ENCODE measurements at places on chromosomes 16 and 17.

- DNase-seq: no peak
Measured at GRCh38 chr17:80890196-80890920, 101.3 kb upstream of the CHMP6 start.

DNA sequence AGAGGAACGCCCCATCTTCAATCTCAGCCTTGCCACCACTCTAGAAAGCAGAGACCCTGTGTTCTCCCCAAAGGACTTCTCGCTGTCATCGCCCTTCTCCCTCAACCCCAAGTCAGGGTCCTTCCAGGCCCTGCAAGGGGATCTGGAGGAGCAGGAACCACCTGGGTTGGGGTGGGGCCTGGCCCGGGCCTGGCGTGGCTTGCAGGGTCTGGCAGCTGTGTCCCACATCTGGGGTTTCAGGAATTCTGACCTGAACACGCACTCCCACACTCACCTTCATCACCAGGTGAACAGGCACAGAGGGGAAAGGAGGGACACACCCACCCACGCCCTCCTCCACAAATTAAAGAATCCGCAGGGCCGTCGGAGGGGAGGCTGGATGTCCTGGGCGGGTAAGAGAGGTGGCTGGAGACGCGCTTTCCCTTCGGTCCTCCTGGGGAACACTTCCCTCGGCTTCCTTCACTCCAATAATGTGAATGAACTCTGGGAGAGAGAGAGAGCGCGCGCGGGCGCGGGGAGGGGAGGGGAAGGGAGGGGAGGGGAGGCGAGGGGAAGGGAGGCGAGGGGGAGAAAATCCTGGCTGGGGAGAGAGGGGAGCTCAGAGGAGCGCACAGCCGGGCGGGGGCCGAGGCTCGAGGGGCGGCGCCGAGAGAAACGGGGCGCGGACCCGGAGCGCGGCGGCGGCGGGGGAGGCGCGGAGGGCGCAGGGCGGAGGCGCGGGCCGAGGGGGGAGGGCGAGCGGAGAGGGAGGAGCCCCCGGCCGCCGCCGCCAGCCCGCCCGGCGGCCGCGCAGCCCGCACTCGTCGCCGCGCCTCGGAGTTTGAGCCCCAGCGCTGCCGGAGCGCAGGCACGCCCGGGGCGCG is at the start of gene CACNG4:
Gene CACNG4, plus strand, starts transcription at position 799 of the 863 bp plus-strand sequence. CDS start 205 bp downstream, outside the sequence.
- no peak for DNase-seq

DNA sequence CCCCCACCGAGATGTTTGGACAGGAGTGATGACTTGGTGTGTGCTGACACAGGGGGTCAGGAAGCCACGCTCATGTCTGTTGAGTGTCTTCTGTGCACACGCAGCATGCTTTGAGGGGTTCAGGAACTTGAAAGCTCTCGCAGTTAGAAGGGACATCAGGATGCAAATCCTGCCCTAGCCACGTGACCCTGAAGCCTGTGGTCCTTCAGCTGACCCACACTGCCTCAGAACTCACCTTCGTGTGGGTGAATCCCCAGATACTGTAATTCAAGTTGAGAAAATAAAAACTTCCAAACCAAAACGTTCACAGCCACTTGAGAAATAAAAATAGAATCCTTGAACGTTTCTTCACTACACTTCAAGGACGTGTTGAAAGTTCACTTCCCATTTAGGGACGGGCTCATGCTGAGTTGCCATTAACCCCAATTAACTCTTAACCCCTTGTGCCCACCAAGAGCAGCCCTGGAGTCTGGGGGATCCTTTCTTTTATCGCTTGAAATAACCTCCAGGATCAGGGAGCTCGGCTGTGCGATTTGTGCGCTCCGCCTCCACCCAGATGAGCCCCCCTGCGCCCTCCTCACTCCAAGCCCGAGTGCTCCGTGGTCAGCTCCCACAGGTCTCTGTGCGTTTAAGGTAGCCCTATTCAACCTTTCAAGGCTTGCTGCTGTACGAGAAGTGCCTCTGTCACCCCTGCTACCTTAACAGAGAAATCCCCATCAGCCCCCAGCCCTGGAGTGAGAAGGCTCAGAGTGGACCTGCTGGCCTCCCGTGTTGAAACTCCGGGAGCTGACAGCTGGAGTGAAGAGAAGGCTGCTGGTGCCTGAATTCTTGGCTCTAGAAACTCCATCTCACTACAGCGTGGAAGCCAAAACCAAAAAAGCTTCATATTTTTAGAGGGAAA is 36.2 kb upstream of the NAT9 start:
- DNase-seq: no peak

DNA sequence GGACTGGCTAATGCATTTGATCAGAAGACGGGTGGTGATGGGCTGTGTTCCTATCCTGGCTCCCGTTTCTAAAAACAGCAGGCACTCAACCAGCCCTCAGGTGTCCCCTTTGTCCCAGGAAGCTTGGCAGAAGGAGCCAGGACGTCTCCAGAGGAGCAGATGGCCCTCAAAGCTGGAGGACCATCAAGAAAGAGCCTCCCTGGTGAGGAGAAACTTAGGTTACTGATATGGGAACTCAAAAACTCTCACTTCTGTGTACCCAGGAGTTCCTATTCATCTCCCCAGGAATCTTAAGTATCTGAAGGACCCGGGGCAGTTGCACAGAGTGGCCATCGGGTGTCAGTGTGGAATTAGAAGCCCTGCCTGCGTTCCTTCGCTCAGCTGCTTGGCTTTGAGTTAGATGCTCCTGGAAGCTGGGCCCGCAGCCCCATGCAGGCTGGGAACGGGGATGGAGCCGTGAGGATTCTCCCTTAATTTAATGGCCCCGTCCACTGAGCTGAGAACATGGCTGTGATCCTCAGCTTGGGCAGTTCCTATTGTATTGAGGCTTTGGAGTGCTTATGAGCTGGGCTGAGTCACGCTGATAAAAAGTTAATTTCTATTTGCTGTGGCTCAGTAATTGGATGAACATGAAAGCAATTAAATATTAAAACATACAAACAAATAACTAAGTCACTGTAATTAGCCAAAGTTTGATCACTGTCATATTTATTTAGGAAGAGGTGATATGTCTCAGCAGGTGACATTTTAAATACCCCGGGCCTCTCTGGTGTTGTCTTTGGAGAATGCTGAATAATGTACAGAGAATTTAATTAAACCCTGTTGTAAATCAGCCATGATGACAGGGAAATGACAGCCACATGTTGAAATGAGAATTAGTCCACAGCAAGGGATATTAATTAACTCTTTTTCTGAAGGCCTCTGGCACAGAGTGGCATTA is 402.1 kb downstream of the SEC14L1 start:
- peak; percentile 34 for DNase-seq

DNA sequence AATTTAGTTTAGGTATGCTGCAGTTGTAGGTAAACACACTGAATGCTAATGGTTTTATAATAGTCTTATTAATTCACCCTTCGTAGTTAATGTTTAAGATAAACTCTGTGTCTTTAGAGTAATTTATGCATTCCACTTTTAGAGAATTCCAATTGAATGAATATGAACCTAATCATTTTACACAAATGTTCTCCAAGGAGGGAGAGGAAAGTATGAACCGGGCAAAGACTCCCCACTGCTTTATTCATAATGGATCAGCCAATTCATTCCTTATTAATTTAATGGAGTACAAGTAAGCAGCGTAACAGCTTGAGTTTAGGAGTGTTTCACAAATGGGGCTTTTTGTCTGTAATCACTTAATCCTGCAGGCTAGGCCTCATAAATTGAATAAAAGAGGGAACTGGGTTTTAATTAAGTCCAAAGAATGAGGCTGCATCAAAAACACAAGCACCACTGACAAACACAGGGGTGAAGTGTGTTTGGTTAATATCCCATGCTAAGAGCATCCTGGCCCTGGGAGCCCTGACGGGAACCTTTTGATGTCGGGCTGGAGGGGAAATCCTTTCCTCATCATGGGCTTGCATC is 375.7 kb upstream of the DYNLRB2 start:
- no peak for DNase-seq

DNA sequence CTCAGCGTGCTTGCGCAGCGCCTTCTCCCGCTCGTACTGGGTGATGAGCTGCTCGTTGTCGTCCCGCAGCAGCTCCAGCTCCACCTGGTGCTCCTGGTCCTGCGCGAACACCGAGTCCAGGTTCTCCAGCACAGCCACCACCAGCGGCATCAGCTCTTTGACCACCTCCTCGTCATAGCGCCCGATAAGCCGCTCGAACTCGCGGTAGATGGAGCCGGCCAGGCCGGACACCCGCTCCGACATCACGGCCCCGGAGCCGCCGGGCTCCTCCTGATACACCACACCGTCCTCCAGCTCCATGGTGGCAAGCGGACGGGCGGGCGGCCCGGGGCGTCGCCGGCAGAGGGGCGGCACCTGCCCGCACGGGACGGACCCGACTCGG is 320 bp downstream of the SPAG9 start:
- no peak for DNase-seq

DNA sequence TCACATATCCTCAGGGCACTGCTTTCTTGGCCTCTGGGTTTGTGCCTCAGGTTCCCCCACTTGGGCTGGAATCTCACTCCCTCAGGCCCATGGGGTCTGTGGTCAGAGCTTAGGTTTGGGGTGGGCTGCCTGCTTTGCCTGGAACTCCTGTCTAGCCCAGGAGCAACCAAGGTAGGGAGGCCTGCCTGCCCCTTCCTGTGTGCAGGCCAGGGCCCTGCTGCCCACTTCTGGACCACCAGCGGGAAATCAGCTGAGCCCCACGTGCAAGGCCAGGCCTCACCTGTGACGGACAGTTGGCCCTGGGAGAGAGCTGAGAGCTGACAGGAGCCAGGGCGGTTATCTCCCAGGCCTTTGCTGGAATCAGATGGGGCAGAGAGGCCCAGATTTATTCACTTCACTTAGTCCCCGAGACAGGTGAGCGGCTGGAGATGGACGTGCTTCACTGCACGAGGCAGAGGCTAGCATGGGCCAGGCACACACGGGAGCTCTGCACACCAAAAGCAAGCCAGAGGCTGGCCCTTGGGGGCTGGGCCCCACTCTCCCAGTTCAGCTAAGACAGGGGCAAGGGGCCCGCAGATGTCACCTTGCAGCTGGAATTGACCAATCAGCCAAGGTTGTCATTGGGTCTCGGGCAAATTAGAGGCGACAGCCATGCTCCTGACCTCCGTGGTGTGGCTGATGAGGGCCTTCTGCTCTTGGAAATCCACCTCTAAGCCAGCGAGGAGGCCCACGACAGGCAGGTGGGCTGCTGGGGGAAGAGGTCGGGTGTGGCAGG is 49.9 kb upstream of the DOC2B start:
- no peak for DNase-seq

GRCh38 chr17:77882040-77882439 is 76.5 kb upstream of the TNRC6C start:
- no peak for DNase-seq

DNA sequence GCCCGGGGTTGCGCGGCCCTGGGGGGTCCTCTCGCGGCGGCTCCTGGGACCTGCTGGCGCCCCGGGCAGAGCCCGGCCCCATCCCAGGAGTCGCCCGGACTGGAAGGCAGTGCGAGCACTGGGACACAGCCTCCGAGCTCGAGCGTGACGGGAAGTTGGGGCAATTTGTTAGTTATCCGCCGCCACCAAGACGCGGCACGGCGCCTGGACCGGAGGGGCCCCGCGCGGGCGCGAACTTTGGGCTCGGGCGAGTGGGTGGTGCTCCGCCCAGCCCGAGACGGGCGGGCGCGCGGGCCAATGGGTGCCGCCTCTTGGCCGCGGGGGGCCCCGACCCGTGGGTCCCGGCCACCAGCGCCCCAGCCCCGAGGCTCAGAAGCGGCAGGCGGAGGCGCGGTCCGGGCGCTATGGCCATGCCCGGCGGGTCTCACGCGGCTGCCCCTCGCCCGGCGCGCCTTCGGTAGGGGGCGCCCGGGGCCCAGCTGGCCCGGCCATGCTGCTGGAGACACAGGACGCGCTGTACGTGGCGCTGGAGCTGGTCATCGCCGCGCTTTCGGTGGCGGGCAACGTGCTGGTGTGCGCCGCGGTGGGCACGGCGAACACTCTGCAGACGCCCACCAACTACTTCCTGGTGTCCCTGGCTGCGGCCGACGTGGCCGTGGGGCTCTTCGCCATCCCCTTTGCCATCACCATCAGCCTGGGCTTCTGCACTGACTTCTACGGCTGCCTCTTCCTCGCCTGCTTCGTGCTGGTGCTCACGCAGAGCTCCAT is at the start of gene ADORA2B:
Gene ADORA2B, plus strand, starts transcription at position 372 of the 768 bp plus-strand sequence. Its CDS starts 119 bp downstream, at position 491.
- peak; percentile 30 for DNase-seq

DNA sequence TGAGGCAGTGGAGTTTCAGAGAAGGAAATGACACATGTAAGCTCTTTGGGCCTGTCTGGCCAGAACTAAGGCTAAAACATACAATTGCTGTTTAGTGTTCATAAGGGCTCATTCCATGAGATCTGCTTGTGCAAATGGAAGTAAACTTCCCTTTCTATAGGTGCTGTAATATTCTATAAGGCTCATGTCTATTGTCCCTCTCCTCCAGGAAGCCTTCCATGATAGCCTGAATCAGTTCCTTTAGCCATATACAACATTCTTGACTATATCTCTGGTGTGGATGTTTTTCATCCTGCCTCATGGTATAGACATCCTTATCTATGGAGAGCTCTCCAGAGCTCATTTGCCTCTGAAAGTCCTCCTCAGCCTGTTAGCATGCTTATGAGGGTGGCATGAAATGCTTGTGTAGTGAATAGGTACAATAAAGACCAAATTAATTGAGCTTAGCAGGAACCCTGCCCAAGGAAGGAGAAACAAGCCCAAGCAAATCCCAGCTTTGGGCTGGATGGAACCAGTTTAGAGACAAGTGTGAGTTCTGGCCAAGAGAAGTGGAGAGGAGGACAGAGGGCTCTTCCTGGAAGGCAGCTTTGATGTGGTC is 1.6 kb upstream of the ETV4 start:
- no peak for DNase-seq

DNA sequence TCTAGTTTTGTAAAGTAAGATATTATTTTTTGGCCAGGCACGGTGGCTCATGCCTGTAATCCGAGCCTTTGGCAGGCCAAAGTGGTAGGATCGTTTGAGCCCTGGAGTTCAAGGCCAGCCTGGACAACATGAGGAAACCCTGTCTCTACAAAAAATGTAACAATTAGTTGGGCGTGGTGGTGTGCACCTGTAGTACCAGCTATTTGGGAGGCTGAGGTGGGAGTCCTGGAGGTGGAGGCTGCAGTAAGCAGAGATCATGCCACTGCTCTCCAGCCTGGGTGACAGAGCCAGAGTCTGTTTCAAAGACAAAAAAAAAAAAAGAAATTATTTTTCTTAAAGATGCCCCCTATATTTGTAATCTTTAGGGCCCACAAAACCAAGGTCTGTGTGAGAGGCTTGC is 16.0 kb upstream of the RHOT1 start:
- no peak for DNase-seq

- no peak for DNase-seq
Measured at GRCh38 chr17:40518401-40519088, 17.1 kb upstream of the TNS4 start.

DNA sequence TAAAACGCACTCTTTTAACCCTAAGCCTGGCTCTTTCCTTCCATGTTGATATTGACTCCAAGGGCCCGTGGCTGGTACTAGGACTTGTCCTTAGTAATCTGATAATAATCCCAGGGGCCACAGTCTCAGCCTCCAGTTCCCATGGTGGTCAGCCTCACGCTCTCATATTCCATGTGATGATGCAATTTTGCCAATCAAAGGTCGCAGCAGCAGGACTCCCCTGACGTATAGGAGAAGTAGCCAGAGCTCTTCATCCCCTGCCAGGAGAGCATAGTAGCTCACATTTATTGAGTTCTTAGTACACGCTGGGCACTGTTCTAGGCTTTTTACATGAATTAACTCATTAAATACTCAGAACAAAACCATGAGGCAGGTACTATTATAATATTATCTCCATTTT is 42.4 kb downstream of the CD300LF start:
- no peak for DNase-seq

GRCh38 chr16:83810901-83811300 is 3.1 kb downstream of the HSBP1 start:
- no peak for DNase-seq

Data from stimulated activated CD8-positive, alpha-beta memory T cell treated with anti-CD3 and anti-CD28 coated beads, Interleukin-7, amount 100 ng/mL, for 24 hours (primary cell).